ENCODE measurements at places on chromosomes 3 and 15. TPM values are rescaled to one million over a fixed set of nuclear protein-coding genes. Genes with fewer than 3 reads are reported as not detected.

Gene LIPC
- total RNA-seq: not detected

Gene CSTA
- total RNA-seq: 450 TPM

Gene CLDN16
- total RNA-seq: 1.0 TPM

Gene SQOR
- 191 TPM for total RNA-seq

Gene GAP43
- not detected for total RNA-seq

Gene VILL
- 45.5 TPM for total RNA-seq

Gene C3orf22
- total RNA-seq: not detected

Gene TLR9
- total RNA-seq: 0.07 TPM

Gene GUCA1C
- total RNA-seq: not detected

Gene DPPA2
- not detected for total RNA-seq

Measured in nasal cavity respiratory epithelium epithelial cell of viscerocranial mucosa (primary cell).